ENCODE measurements at places on chromosomes 2 and 18. TPM values are rescaled to one million over a fixed set of nuclear protein-coding genes. Genes with fewer than 3 reads are reported as not detected.

COQ10B gene
- 41.8 TPM for total RNA-seq

C2orf81 gene
- total RNA-seq = 0.15 TPM

SOX11 gene
- total RNA-seq = not detected

DYNAP gene
- total RNA-seq = not detected

RRM2 gene
- 191 TPM for total RNA-seq

- H3K36me3 ChIP-seq = no peaks in the 10 kb centered on the region
- H3K27ac ChIP-seq = no peak overlapping the region
- no peak overlapping the region for H3K4me3 ChIP-seq
- H3K27me3 ChIP-seq = no peaks in the 10 kb centered on the region
- H3K4me1 ChIP-seq = no peaks in the 10 kb centered on the region
Measured at GRCh38 chr2:79887747-79888374, 375.0 kb downstream of the CTNNA2 start.

DNA sequence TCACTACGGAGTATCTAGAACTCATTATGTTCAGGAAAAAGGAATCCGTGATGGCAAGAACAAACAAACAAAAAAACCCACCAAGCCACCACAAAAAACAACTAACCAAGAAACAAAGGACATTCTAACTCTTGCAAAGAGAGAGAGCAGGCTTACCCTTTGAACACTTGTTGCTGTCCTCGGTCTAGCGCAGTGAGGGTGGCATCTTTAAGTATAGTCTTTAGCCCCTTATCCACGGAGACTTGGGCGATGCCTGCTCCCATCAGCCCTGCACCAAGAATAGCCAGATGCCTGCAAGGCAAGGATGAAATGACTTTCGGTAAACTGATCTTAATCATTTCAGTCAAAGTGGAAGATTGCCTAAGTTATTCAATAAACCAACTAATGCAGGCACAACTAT, 31.0 kb downstream of the GAREM2 start:
- no peak overlapping the region for H3K27ac ChIP-seq
- H3K4me3 ChIP-seq = no peak overlapping the region
- no peaks in the 10 kb centered on the region for H3K4me1 ChIP-seq
- no peaks in the 10 kb centered on the region for H3K27me3 ChIP-seq

IL36G gene
- not detected for total RNA-seq

DNA sequence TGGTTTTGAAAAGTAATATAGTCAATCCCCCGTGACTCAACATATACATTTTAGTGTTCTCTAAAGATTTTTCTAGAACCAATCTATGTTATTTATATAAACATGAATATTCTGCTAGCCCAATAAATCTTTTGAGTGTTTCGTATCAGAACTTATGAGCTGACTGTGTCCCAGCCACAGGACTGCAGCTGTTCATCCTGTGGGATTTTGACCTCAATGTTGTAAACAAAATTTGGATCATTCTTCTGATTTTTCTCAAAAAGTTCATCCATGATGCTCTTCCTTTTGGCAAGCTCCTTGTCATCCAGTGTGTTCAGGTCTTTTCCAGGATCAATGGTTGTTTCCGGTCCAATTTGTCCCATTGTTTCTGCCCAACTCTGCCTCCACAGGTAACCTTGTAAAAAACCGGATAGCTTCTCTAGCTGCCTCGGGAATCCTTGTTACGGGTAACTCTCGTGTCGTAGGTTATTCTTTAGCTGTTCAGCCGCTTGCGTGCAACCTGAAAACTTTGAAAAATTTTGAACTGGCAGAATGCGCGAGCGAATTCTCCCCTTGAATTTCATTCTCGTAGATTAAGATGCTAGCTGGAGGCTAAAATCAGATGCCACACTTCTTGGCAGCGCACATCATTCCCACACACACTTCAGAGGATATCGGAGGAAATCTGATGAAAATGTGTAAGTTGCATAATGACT, 195.2 kb downstream of the SH3BP4 start:
- H3K27ac ChIP-seq = no peak overlapping the region
- DNase-seq = no peak
- H3K4me1 ChIP-seq = peaks cover 6% of the 10 kb centered on the region
- peaks cover 50% of the 10 kb centered on the region for H3K27me3 ChIP-seq
- H3K36me3 ChIP-seq = no peaks in the 10 kb centered on the region

TRIM43 gene
- total RNA-seq = not detected
